NCI-H1930 (cell line): ENCODE measurements at places on chromosomes 12 and 14.

DNA sequence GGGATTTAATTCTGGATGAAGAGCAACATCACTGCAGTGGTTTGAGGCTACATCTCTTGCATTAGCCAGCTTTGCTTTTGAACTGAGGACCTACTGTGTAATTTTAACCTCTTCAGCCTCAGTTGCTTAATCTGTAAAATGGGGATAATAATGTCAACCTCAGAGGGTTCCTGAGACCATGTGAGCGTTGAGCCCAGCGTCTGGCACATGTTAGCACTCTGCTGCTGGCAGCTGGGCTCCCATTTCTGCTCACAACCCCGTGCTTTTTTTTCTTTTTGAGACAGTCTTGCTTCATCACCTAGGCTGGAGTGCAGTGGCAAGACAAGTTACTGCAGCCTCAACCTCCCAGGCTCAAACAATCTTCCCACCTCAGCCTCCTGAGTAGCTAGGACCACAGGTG is 31.6 kb downstream of the TESC start:
- no peak for DNase-seq

DNA sequence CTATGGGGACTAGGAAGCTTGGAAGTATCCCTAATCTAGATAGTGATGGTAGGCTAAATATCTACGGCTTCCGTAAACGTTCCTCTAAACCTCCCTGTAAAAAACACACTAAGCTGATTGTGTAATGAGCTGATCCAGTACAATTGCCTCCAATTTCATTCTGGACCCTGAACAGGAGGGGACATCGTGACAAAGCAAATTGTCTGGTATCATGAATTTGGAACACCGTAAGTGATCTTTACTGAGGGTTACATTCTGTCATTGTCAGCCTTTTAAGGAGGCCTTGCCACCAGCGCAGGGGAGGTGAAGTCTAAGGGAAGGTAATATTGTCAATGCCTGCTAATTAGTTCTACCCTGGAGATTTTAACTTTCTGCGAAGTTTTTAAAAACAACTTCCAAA is 487 bp upstream of the MGST1 start:
- no peak for DNase-seq

DNA sequence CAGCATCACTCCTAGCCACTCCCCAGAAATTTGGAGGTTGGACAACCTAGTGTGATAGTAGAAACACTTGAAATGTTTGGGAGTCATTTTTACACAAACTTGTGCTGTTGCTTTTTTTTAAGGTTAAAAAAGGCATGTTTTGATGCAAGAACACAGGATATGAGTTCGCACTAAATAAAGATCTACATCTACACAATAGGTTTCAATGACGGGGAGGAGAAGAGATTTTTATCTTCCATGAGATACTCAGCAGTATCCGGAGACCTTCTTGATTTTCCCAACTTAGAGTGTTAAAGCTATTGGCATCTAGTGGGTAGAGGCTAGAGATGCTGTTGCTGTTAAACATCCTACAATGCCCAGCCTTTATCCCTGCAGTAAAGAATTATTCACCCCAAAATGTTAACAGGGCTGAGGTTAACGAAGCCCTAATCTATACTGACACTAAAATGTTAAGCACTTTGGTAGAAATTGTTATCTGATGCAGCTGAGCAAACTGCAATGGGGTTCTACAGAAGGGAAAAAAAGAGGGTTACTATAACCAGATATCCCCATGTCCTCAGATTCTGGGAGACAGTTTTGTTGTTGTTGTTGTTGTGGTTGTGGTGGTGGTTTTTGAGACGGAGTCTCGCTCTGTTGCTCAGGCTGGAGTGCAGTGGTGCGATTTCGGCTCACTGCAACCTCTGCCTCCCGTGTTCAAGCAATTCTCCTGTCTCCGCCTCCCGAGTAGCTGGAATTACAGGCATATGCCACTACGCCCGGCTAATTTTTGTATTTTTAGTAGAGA is 14.0 kb upstream of the PCNX1 start:
- no peak for DNase-seq

- DNase-seq: no peak
Observed at GRCh38 chr12:72546106-72546505, 273.9 kb downstream of the TRHDE start.

DNA sequence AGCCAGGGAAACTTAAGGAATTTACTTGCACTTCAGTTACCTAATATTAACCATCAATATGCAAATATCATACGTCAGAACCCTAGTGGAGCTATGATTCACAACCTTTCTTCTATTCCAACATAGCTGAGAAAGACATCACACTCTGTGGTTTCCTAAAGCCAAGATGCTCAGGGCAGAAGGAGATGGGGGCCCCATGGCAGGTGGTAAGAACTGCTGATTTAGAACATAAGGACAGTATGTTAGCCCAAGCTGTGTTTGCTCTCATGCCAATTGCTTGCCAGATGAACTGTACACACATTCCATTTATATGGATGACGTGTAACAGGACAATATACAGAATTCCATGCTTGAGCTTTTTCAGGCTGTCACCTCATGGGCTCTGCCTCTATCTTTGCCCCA is 34.6 kb downstream of the HECTD4 start:
- no peak for DNase-seq

DNA sequence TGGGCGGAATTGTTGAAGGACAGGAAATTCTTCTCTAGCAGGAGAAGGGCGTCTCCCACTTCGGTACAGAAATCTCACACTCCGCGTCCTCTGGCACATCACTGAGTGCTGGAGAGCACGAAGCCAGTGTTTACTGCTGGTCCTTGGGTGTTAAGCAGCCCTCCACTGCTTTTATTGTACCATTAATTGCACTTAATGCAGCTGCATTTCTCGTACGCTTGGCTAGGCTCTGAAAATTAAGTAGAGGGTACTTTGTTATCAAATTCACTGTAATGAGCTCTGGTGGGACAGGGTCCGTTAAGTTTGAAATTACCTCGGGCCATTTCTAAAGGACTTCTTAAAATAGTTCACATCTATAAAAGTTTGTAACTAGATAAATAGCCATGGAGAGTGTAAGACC is 411.2 kb downstream of the NPAS3 start:
- no peak for DNase-seq

GRCh38 chr14:64786296-64787149 is 82.3 kb downstream of the PLEKHG3 start:
- DNase-seq: no peak

DNA sequence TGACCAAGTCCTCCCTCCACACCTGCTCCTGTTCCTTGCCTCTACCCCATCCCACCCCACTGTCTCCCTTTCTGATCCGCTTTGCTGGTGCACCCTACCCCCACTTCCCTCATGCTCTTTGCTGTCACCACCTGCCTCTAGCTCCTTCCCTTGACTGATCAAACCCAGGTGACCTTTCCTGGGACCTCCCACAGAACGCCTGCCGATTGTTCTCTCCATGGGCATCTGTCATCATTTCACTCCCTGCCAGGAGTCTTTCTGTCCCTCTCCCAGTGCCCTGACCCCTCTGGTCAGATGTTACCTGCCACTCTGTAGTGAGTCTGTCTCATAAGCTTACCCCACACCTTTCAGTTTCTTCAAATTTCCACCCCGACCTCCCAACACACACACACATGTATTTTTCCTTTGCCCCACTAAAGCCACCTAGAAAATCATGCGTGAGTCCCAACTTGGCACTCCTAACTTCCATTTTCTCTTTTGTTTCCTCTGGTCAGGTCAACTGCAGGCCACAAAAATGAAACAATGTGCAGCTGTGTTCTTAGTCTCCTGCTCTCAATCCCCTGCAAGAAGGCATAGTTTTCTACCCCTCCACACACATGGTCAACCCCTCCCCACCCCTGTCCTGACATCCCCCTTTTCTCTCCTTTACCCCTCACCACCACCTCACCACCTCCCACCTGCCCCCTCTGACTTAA is 229.8 kb downstream of the DPF3 start:
- no peak for DNase-seq

- DNase-seq: no peak
Observed at GRCh38 chr12:101277443-101277842, 2.5 kb upstream of the UTP20 start.

GRCh38 chr12:91276509-91276908 is 93.9 kb upstream of the DCN start:
- DNase-seq: no peak

DNA sequence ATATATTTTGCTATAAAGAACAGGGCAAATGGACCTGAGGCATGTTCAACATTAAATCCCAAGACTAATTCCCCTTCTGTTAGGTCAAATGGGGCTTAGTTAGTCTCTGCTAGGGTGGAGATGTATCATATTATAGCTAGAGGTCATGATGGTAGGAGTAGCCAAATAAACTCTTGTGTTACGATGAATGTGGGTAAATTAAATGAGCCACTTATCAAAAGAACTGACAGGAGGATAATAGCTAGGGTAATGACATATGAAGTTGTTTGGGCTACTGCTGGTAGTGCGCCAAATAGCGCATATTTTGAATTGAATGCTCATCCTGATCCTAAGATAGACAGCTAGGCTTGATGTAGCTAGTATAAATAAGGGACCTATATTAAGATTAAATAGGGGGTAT is 445.0 kb downstream of the GXYLT1 start:
- DNase-seq: no peak

- DNase-seq: no peak
Observed at GRCh38 chr14:103801459-103801858, 45.9 kb downstream of the PPP1R13B start.

DNA sequence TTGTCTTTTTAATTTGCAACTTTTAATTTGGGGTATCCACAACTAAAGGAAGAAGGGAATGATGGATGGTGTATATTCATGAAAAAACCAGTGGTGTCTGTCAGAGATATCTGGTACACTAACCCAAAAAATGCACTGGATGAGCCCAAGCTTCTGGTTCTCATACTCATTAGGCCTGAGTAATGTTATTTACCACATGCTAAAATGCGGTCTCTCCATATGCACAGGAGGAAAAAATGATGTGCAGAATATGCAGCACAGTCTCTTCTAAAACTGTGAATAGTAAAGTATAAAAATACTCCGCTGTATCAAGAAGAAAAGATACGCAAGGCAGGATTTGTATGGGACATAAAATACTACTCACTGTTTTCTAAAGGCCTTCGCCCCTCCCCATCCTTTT is 275.6 kb upstream of the NAV3 start:
- no peak for DNase-seq

- DNase-seq: no peak
Observed at GRCh38 chr12:111091051-111091450, 170.7 kb upstream of the MYL2 start.

DNA sequence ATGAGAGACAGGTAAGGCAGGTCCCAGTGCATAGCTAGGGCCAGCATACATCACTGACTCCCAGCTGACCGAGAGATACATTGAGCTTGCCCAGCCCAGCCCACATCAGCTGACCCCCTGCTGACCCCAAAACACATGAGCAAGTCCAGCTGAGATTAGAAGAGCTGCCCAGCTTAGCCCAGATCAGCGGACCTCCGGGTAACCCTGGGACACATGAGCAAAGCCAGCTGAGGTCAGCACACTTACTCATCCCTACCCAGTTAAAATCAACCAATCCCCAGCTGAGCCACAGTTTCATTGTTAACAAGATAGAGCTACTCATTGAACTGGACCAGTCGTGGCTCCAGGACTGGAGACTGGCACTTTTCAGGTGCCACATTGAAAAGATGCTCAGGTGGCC is 21.8 kb upstream of the FBXO34 start:
- no peak for DNase-seq

DNA sequence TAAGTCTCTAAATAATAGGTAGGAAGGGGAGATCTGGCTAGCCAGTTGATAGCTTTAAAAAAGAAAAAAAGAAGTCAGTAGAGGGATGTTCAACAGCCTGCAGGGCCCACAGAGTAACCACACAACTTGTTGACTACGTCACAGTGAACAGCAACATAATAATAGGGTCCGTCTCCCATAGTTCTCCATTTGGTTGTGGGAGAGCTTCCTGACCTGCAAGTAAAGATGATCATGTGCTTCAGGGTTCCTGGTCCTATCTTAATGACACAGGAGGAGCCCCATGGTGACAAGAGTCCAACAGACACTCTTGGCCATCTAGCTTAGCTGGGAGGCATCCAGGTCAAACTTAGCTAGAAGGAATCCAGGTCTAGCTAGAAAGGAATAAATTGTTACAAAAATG is 36.2 kb downstream of the FGD6 start:
- DNase-seq: no peak

GRCh38 chr12:14614704-14615121 is 47.0 kb upstream of the PLBD1 start:
- DNase-seq: no peak

DNA sequence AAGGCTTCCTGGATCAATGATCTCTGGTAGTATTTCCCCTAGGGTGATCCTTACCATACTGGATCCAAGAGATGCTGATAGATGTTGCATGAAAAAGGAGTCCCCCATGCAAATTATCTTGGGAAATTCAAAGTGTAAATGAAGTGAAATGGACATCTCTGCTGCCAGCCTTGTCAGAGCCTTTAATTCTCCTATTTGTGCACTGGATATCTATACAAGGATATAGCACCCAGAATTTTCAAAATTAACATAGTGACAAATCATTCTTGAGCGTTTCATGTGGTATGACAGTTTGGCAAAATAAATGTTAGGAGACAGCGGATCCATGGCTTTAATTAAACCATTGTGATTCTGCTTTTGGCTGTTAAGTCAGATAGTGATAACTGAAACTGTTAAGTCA is 260.9 kb downstream of the KSR2 start:
- DNase-seq: no peak

DNA sequence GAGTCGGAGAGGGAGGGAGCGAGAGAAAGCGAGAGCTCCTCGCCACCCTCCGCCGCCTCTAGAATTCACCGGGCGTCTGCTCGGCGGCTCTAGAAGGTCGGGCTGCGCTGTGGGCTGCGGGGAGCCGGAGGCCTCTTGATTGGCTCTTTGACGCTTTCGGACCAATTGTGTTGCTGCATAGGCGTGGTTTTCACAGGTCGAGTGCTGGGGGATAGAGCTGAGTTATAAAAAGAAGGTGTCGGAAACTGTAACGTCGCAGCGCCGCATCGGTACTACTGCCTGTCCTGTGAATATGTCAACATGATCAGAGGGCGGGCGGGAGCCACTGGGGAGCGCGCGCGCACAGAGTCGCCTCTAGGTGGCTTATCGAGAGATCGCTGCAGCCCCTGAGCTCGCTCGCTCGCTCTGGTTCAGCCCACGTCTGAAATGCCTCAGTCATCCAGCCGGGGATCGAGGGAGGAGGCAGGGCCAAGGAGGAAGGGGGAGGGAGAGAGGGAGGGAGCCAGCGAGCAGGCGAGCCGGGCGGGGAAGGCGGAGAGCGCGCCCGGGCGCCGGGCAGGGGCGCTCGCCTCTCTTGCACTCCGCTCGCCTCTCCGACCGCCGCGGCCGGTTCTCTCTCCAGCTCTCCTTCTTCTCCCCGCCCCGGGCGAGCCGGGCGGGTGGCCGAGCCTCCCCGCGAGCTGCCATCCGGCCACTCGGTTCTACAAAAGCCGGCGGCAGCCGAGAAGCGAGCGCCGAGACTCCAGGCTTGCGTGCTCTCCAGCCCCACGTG is at the start of gene TBX3:
Gene TBX3 (minus strand): TSS at position 78 of the 772 bp plus-strand sequence. CDS start 975 bp downstream, outside the sequence.
- peak; percentile 93 for DNase-seq

GRCh38 chr14:38001501-38001900 is 206.2 kb upstream of the SSTR1 start:
- DNase-seq: no peak

GRCh38 chr12:91037276-91037675 is 20.5 kb downstream of the KERA start:
- no peak for DNase-seq

GRCh38 chr14:26963711-26964110 is 365.9 kb upstream of the NOVA1 start:
- no peak for DNase-seq

- DNase-seq: no peak
Observed at GRCh38 chr12:2548081-2548480, 246.7 kb upstream of the FKBP4 start.
